ENCODE measurements at places on chromosomes 6 and 20.
A peak's percentile ranks its signal among the peaks of the same experiment; 100 is the strongest.

GRCh38 chr20:52047811-52048764 is 143.5 kb downstream of the ZFP64 start:
- no peak for DNase-seq

DNA sequence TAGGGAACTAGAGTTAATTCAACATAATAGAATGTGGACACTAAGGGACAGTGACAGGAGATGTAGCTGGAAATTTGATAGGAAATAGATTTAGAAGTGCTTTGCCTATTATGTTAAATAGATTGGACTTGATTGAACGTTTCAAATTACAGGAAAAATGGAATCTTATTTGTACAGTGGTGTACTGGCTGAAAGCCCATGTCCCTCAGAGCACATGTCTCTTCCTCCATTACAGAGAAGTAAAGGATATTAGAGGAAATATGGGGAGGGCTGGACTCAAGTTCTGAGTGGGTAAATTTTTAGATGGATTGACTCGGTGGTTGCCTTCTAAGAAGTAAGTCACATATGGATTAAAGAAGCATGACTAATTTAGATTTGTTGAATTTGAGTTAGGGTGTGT is 11.4 kb downstream of the PKIB start:
- no peak for DNase-seq

GRCh38 chr6:73325656-73326055 is 28.4 kb downstream of the DPPA5 start:
- DNase-seq: no peak

DNA sequence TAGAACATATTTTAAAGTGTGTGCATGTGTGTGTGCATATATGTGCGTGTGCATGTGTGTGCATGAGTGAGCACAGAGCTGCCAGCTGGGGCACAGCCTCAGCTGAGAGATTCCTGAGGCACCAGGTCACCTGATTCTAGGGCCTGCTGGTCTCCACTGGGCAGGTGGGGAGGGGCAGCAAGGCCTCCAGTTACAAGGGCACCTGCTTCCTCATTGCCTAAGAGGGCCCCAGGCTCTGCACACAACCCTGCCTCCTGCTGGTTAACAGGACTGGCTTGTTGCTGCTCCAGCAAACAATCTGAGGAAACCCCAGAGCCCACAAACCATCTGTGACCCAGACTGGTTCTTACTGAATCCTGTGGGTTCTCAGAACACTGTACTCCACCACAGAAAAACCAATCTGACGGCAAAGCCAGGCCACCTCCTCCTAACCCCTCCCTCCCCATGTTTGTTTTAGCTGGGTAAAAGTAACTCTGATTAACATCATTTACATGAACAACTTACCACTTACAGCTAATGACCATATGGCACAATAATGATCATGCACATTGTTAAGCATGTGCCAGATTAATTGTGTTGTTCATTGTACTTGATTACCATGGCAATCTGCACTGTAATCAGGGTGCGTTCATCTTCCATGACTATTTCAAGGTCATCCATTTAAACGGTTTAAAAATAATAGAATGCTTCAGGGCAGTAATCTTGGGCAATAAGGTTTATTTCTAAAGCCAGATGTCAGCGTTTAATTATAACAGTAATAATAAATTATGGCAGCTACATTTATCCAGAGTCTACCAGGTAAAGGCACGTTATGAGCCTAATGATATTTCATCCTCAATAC is 23.1 kb upstream of the UBE2J1 start:
- DNase-seq: peak; percentile 77

GRCh38 chr6:113642001-113642713 is 215.0 kb upstream of the MARCKS start:
- DNase-seq: no peak

DNA sequence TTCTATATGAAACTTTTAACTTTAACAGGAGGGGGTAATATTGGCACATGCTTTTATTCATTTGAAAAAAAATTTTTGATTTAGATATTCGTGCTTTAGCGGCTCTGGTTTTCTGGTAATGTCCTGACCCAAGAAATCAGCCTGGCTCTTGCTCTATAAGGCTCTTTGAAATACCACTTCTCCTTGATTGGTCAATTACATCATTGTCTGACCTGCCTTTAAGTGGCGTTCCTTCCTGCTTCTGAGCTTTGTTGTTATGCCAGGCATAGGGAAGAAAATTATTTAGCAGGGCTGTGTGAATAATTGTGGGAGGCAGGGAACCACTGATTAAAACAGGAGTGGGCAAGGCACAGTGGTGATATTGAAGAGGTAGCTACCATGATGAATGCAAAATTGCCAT is 3.9 kb downstream of the RNF144B start:
- DNase-seq: no peak

- no peak for DNase-seq
Measured at GRCh38 chr6:79094938-79095337, 16.9 kb upstream of the PHIP start.

GRCh38 chr6:32943864-32944649 is 3.2 kb upstream of the HLA-DMB start:
- DNase-seq: no peak

DNA sequence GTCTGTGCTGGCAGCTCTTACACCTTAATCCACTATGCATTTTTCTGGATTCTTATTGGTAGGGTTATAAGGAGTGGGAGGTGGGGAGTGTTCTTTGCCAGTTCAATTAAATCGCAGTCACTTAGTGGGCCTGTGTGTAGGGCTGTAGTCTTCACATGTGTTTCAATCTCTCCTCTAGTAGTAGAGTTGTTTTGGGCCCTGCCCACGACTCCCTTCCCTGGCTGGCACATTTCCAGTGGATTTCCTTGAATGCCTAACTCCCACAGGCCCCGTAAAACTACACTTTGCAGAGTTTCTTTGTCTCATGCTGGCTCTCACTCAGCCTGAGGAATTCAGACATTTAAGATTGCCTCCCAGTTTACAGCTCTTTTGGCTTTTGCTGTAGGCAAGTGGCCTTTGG is 414.0 kb upstream of the OPRM1 start:
- no peak for DNase-seq

DNA sequence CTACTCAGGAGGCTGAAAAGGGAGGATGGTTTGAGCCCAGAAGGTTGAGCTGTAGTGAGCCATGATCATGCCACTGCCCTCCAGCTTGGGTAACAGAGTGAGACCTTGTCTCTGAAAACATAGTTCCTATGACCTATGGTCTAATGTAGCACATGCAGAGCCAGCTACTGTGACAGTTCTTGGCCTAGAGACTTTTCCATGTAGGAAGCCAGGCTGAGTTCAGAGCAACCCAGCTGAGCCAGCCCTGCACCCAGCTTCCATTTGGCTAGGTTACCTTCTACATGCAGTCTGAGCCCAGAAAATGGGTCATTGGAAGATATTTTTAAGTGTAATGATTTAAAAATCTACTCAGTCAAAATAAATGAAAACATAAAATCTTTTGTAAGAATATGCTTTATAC is 92.8 kb downstream of the FNDC1 start:
- no peak for DNase-seq

DNA sequence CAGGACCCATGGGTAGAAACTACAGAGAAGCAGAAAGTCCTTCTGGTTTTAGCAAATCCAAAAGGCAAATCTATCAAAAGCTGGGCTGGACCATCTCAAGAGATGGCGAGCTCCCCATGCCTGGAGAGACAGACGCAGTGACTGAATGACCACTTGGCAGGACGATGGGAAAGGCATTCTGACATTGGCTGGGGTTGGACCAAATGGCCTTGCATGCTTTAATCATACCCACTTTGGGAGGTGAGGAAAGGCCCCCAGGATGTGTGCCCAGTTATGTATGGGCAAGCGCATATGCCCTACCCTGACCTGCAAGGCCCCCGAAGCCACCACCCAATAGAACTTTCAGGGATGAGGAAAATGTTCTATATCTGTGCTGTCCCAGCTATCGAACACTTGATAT is 45.1 kb downstream of the JPH2 start:
- no peak for DNase-seq

DNA sequence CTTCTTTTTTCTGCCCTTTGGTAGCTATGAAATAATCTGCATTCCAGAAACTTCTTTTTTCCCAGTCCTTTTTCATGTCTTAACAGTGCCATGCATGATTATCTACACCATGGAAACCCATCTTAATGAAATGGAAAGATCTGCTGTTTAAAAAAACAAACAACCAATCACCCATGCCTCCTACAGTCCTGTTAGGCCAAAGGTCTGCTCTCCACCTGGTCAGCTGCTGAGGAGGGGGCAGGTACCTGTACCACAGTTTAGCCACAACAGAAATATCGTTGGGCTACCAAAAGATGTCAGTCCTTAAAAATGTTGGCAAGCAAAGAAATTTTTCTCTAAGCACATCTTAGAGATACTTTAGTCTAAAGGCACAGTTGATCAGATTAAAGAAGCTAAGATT is 112.6 kb downstream of the SLC16A10 start:
- DNase-seq: no peak

DNA sequence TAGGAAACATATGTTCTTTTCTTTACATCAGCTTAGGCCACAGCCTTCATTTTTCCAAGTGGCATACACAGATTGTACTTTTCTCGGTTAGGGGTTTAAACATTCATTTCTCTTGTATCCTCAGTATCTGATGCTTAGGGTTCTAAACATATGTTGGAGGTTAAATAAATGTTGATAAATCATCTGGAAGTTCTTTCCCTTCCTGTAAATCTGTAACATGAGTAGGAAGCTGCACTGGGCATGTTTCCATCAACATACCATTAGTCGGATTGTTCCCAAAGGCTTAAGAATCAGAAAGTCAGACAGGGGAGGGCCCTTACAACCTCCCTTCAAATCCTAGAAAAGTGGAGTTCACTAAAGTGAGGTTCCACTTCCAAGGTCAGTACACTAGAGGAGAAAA is 54.8 kb upstream of the BCLAF1 start:
- no peak for DNase-seq

DNA sequence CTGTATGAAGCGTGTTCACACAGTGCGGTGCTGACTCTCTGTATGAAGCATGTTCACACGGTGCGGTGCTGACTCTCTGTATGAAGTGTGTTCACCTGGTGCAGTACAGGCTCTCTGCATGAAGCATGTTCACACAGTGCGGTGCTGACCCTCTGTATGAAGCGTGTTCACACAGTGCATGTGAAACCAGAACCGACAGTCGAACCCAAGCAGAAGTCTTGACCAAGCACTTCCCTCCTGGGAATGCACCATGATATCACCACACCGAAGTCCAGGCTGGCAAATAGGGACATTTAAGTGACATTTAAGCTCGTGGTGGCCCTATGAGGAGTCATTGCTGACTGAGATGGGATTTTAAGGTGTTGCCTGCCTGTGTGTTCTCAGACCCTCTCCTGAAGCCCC is 11.3 kb upstream of the SERPINB1 start:
- DNase-seq: no peak

DNA sequence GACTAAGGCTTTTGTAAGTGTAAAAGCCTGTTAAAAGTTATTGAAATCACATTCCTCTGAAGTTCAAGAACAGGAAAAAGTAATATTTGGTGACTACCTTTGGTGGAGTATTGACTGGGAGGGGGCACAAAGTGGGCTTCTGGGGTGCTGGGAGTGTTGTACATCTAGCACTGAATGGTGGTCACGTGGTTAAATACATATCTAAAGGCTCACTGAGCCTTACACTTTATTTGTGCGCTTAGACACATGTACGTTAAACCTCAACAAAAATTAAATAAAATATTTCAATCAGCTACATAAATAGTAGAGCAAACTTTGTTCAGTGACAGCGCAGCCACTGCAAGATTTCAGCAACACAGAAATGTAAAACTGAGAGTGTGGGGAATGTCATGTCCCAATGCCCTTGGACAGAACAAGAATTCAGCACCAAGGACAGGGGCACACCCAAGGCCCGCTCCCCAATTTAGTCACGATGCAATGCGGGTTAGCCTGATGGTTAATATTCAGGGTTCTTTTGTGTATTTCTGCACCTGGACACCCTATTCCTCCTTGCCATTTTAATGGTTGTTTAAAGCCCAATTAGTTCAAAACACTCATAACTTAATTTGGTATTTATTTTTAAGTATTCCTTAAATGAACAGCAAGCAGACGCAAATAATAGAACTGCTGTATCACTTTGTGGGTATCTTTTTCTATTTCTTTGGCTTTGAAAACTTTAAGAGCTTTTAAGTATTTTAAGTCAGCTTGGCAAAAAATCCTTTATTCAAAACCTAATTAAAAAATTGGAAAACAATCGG is 37.4 kb downstream of the ANGPT4 start:
- no peak for DNase-seq

- DNase-seq: no peak
Measured at GRCh38 chr6:149316108-149316727, 1.3 kb upstream of the TAB2 start.

- DNase-seq: no peak
Measured at GRCh38 chr6:54920628-54921027, 74.1 kb downstream of the FAM83B start.

GRCh38 chr20:18971574-18971973 is 158.0 kb downstream of the SCP2D1 start:
- DNase-seq: no peak

- peak; percentile 31 for DNase-seq
Measured at GRCh38 chr20:42082611-42083010, 464.4 kb upstream of the CHD6 start.

DNA sequence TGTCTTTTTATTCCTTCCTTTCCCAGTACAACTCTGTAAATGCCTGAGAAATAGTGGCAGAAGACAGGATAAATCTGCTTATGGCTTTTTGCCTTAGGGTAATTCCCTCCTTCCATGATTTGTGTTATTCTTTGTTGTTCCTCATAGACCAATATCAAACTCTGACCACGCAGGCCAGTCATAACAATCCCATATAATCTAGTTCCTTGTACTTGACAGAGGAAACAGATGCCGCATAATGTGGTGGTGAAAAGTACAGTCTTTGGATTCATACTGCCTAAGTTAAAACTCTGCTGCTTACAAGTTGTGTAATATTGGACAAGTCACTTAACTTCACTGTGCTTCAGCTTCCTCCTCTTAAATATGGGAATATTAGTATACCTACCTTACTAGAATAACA is 8.2 kb upstream of the BAG2 start:
- no peak for DNase-seq

- DNase-seq: no peak
Measured at GRCh38 chr20:4795394-4795793, 73.7 kb downstream of the PRND start.

DNA sequence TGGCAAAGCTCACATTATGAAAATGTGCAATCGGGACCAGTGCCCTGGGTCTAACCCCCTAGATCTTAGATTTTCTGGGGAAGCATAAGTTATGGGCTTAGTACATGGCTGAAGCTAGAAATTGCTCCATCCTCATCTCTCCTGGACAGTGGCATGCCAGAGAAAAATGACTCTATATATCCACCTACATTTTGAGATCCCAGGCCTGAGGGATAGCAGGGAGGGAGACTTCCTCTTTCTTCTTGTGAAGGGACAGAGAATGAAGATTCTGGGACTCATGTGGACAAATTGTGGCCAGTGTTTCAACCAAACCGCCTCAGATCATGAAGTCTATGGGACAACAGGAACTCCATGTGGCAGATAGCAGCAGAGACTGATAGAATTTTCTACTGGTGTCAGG is 35.4 kb downstream of the GSTA2 start:
- no peak for DNase-seq

GRCh38 chr20:684676-685319 is 9.2 kb upstream of the SCRT2 start:
- no peak for DNase-seq

- DNase-seq: no peak
Measured at GRCh38 chr6:10300071-10300470, 114.8 kb downstream of the TFAP2A start.

- DNase-seq: no peak
Measured at GRCh38 chr6:27667657-27668441, 194.9 kb upstream of the ZNF184 start.

- no peak for DNase-seq
Measured at GRCh38 chr6:36888654-36889481, 3.1 kb downstream of the C6orf89 start.

GRCh38 chr6:47483853-47484546 is 6.4 kb downstream of the CD2AP start:
- no peak for DNase-seq
